Activated CD4-positive, alpha-beta T cell treated with anti-CD3 and anti-CD28 coated beads, Interleukin-2, amount 10 ng/mL, durations not matched to agents 24 days and 14 days (primary cell): ENCODE measurements at places on chromosomes 4 and X. TPM values are rescaled to one million over a fixed set of nuclear protein-coding genes. Genes with fewer than 3 reads are reported as not detected.

Gene CLDN24
- total RNA-seq, result not detected in 2 replicates

Gene OR13H1
- not detected in 2 replicates for total RNA-seq

GRCh38 chrX:118212817-118213183, 96.2 kb upstream of the KLHL13 start:
- H3K36me3 ChIP-seq, result no peaks in the 10 kb centered on the region
- no peak overlapping the region for H3K4me3 ChIP-seq
- H3K4me1 ChIP-seq, result peaks cover 2% of the 10 kb centered on the region
- no peaks in the 10 kb centered on the region for H3K27me3 ChIP-seq

GRCh38 chr4:101857176-101857575, 66.6 kb downstream of the BANK1 start:
- no peaks in the 10 kb centered on the region for H3K4me1 ChIP-seq
- no peak overlapping the region for H3K4me3 ChIP-seq
- no peaks in the 10 kb centered on the region for H3K27me3 ChIP-seq
- H3K27ac ChIP-seq, result no peak overlapping the region

GRCh38 chrX:118631586-118631985, 95.8 kb upstream of the IL13RA1 start:
- no peak overlapping the region for H3K4me3 ChIP-seq
- H3K27me3 ChIP-seq, result no peaks in the 10 kb centered on the region
- DNase-seq, result no peak

DNA sequence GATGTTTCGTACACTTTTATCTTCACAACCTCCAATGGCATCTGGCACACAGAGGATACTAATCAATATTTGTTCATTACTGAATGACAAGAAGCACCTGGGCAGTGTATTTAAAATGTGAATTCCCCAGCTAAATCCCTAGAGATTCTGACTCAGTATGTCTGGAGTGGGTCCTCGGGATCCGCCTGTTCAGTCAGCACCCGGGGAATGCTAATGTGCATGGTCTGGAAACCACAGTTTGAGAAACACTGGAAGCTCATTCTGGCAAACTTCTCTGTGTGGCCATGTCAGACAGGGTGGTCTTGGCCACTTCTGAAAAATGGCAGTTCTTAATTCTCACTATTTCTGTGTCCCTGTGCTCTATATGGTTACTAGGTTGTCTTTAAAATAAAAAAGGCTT, 138.8 kb upstream of the VCX start:
- no peak overlapping the region for H3K27ac ChIP-seq
- DNase-seq, result no peak
- no peaks in the 10 kb centered on the region for H3K4me1 ChIP-seq
- H3K27me3 ChIP-seq, result no peaks in the 10 kb centered on the region

DNA sequence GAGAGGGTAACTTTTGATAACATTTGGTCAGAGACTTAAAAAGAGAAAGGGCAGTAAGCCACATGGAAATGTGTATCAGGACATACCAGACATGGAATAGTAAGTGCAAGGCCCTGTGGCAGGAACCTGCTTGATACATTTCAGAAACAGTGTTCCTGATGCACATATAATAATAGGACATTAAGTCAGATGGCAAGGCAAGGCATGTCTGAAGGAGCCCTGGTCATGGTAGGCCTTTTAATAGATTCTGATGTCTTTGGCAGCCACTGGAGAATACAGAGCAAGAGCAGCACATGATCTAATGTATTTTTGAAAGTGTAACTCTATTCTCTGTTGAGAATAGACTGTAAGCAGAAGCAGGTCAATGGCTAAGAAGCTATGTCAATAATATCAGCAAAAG, 279.7 kb downstream of the CAMK2D start:
- H3K4me3 ChIP-seq, result no peak overlapping the region
- peaks cover 2% of the 10 kb centered on the region for H3K4me1 ChIP-seq
- no peak for DNase-seq
- H3K36me3 ChIP-seq, result peaks cover 52% of the 10 kb centered on the region
- H3K27me3 ChIP-seq, result no peaks in the 10 kb centered on the region
- H3K27ac ChIP-seq, result peak overlapping the region; percentile 18

GRCh38 chr4:26607776-26608175, 23.9 kb downstream of the TBC1D19 start:
- no peak for DNase-seq
- peaks cover 10% of the 10 kb centered on the region for H3K4me1 ChIP-seq
- H3K27me3 ChIP-seq, result no peaks in the 10 kb centered on the region
- H3K27ac ChIP-seq, result no peak overlapping the region
- H3K4me3 ChIP-seq, result no peak overlapping the region
